Panc1 (cell line): ENCODE measurements at places on chromosomes 3 and 15. TPM values are rescaled to one million over a fixed set of nuclear protein-coding genes. Genes with fewer than 3 reads are reported as not detected.

Gene BOC
- total RNA-seq = 0.33 TPM

DNA sequence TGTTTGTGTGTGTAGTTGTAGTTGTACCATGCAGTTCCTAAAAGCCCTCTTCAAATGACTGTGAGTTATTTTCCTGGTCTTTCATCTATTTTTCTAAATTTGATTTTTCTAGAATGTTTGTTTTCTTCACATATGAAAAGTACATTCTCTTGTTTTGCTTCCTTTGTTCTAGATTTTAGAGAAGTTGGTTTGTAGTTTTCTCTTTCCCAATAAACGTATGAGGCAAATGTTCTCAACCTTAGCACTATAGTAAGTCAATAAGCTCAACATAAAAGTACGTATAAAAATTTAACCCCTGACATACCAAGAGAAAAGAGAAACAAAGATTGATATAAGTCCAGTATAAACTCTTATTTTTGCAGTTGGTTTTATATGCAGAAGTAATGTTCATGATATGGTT, 74.7 kb downstream of the IL1RAP start:
- DNase-seq = no peak

DNA sequence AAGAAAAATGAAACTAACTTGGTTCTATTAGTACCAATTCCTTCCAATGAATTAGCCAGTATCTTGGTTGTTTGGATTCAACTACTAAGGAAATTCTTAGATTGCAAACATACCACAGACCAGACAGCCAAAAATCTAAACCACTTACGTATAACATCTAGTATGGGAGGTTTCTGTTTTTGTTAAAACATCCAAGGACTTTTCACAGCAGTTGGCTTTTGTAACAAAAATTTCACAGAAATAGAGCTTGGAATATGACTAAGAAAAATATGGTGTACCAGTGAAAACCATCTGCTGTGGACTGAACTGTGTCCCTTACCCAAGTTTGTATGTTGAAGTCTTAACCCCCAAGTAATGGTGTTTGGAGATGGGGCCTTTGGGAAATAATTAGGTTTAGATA, 199.2 kb downstream of the OTOL1 start:
- DNase-seq = no peak

DNA sequence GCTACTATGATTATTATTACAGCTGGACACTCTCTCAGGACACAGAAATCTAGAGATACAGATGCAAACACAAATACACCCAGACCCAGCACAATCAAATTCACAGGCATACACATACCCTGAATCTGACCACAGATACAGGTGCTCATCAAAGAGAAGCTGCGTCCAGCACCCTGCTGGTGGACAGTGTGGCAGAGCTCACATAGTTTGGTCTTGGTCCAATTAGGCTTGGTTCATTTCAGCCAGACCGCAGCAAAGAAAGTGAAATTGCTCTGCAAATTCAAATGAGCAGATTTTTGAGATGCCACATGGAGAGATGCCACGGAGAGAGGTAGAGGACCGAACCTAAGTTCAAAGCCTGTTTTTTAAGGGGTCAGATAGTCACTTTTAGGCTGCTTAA, 55.6 kb downstream of the ANAPC13 start:
- no peak for DNase-seq

Gene TIGIT
- not detected for total RNA-seq

GRCh38 chr15:77860071-77860691, 217.3 kb downstream of the TBC1D2B start:
- no peak for DNase-seq

GRCh38 chr3:67534594-67534993, 119.8 kb downstream of the SUCLG2 start:
- no peak for DNase-seq
